ENCODE measurements at places on chromosomes 6 and 20.

- no peak for DNase-seq
These were observed 520 bp upstream of the RIPOR3 start for GRCh38 chr20:50691573-50692551.

DNA sequence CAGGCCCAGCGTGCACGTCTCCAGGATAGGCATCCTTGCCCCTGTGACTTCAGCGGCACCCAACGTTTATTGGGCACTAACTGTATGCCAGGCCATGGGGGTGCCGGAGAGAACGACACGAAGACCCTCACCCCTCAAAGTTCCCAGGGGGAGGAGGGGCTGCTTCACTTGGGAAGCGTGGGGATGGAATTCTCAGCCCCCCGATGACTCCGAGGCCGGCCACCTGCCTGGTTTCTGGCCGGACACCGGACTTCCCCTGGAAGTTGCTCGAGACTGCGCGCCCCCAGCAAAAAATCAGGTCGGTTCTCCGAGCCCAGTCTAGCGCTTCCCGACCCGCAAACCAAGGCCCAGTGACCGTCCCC lies 275 bp upstream of the MAVS start:
- DNase-seq, result no peak

- no peak for DNase-seq
These were observed 977 bp upstream of the SLC22A2 start for GRCh38 chr6:160259598-160259997.

- no peak for DNase-seq
These were observed 51.8 kb downstream of the CLIC5 start for GRCh38 chr6:45963896-45964295.

DNA sequence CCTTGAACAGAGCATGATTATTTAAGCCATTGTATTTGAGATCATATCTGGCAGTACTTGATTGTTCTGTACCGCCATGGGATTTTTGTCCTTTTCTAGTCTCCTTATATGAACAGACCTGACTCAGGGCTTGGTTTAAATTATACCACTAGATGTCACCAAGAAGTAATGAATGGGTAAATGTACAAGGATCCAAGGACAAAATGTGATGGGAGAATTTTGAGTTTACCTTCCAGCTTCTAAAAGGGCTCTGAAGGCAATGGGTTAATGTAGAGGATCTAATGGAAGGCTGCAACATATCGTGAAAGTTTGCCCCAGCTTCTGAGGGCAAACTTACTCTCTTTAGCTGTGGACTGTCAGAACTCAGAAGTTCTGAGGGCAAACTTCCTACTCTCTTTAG lies 12.0 kb downstream of the RNF8 start:
- no peak for DNase-seq

DNA sequence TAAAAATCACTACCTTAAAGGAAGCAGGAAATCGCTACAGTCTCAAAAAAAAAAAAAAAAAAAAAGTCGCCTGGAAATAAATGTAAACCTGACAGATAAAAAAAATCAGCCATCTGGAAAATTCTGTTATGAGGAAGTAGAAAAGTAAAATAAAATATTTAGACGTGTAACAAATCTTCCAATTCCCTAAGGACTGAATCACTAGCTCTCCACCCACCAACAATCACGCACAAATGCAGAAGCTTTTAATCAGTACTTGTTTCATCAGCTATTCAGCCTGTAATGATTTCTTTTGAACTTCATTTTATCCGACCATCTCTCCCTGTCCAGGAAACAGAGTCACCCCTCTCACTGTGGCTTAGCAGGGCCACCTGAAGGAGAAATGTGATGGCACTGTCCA lies 59.0 kb downstream of the SLC23A2 start:
- DNase-seq, result no peak

GRCh38 chr20:51442602-51443001 lies 99.9 kb downstream of the NFATC2 start:
- no peak for DNase-seq

GRCh38 chr6:156589281-156589680 lies 187.9 kb upstream of the ARID1B start:
- DNase-seq, result no peak

DNA sequence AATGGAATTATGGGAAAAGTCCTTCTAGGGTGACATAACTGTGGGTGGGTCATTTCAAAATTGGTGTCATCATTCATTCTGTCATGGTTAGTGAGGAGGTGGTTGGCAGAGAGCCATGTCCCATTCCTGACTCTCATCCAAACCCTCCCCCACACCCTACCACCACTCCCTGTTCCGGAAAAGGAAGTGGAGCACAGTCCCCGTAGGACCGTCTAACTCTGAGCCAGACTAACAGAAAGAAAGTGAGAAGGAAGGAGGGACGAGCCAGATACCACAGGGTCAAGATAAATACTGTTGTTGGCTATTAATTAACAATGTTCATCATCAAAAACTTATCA lies 4.8 kb downstream of the TRIM10 start:
- DNase-seq, result no peak

DNA sequence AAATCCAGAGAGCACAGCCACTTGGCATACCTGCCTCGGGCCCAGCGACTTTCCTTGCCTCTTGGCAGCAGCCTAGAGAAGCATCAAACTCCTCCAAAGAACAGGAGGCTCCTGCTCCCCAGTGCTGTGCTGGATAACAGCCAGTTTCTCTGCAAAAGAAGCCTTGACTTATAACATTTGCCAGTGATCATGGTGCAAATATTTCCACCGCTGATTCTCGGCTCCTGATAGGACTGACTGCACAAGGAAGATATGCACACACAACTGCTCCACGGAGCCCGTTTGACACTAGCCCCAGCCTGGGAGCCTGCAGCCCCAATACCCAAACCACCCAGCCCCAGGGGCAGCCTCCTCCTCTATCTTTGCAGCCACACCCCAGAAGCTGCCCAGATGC lies 17.5 kb downstream of the ACSS1 start:
- DNase-seq, result no peak

DNA sequence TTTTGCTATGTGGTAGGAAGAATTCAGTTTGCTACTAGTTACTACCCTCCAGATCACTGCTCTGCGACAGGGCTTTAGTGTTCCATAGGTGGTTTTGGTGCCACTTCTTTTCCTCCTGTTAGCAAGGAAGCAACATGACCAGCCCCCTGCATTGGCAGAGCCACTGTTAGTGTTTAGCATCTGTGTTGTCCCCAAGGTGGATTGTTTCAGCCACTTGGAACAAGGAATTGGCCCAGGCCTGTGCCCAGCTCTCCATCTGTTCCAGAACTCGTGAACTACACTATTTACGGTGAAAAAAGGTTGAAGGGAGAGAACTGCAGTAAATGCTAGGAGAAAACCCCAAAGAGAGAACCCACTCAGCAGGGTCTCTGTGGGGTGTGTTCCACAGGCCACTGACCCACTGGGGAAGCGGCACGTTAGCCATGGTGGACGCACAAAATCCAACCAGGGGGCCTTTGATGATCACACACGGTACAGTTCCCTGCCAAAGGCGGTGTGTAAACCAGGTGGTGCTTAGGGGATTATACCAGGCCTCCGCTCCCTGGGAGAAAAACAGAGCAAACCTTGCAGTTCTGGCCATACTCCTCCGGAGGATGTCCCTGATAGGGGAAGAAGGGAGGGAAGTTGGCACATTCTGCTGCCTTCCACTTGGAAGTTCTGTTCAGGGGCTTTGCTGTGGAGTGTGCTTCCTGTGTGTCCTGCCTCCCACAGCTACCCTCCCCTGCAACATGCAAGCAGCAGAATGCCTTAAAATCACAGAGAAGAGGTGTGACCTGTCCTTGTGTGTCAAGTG lies 72.3 kb downstream of the LYRM2 start:
- no peak for DNase-seq

GRCh38 chr6:138378463-138378862 lies 758 bp downstream of the SMIM28 start:
- DNase-seq, result no peak

- DNase-seq, result no peak
These were observed 27.0 kb upstream of the PTGIS start for GRCh38 chr20:49594931-49595315.

GRCh38 chr6:163719028-163719742 lies 304.7 kb downstream of the QKI start:
- DNase-seq, result no peak

DNA sequence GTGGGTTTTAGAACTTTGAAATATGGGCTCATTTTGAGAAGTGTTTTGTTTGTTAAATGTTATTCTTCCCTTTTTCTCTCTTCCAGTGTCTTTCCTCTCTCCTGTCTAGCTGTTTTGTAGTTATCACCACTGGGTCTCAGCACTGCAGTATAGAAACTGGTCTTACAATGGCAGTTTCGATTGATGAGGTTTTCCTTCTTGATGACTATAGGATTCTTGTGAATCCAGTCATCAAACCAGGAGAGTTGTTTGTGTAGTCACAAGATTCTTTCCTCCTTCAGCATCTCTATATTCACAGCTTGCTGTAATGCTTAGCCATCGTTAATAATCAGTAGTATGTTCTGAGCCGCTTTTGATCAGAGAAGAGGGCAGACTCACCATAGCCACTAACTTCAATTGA lies 172.3 kb downstream of the OGFRL1 start:
- no peak for DNase-seq

Data from activated effector memory CD4-positive, alpha-beta T cell treated with Interleukin-2 at 50 U/mL for 16 hours (primary cell).